ENCODE measurements at places on chromosomes 1 and 21.

GRCh38 chr1:9270290-9270883, 22.3 kb upstream of the SPSB1 start:
- DNase-seq = peak; percentile 53

DNA sequence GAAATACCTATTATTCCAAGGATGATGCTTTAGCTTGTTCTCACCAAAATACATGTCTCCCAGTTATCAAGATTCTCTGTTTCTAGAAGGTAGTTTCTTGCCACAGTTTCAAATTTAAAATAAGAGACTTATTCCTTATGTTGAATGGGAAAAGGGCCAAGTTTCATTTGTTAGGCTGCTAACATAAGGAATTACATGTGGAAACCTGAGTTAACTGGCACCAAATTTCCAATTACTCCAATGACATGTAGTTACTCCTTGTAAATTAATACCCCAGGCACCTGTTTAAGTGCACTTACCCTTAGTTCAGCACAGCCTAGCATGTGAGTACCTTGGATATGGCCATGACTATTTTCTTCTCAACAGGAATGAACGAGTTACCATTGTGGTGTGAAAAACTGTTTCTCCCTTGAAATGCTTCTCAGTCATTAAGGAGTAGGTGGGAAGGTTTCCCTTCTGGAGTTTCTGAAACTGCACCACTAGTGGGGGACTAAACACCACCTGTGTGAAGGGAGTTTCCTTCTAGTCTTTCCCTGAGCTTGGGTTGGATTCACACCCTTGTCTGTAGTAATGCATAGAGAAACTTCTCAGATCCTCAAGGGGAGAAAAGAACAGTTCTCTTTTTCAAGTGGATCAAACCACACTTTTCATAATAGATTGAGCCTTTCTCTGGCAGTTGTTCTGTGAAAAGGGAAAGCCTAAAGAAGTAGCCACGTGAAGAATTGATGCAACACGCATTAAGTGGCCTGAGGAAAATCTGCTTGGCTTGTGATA, 32.3 kb upstream of the LRRC8C start:
- no peak for DNase-seq

DNA sequence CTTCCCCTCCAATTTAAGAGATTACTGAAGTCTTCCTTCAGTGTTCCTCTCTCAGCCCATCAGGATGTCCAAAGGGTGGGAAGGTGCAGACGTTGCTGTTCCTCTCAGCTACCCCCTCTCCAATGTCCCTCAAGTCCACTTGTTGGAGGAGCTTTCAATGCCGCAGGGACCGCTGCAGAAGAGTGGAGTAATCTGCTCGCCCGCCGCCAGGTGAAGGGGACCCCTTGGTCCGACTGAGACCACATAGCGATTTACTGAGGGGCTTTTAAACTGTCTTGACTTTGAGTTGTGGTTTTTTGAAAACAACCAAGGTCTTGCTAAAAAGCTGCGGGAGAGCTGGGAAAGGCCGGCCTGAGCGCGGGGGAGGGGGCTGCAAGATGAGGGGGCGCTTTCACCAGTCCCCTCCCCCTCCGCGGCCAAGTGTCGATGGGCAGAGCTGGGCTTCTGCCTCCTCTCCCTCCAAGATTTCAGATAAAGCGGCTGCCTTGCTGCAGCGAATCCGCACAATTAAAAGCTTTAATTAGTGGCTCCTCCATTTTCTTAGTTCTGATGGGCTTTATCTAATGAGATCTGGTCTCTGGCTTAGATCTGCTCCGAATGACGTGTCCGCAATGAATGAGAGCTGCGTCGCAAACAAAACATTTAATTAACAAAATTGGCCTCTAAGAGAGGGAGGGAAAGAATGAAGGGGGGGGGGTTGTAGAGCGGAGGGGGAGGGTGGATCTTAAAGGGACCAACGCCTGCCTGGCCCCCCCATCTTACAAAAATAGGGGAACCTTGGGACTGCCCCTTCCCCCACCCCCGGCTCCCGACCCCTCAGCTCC, 5.9 kb downstream of the LMO4 start:
- peak; percentile 71 for DNase-seq

DNA sequence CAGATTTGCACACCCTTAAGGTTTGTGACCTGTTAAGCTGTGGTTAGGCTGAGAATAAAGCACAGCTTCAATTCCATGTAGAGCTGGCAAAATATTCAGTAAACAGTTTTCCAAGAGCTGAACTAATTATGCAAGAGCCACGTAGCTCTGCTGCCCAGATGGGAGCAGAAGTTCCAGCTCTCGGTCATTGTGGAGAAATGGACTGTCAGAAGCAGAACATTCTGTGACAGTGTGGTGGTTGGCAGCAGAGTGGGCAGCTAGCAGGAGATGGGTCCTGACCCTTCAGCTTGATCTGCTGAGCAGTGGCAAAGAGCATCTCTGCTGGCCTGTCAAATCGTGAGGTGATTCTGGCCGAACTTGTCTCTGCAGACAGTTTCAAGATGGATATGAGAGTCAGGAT, 23.2 kb downstream of the RHOU start:
- no peak for DNase-seq

- no peak for DNase-seq
Measured at GRCh38 chr1:40638097-40639036, 27.1 kb downstream of the RIMS3 start.

- no peak for DNase-seq
Measured at GRCh38 chr1:2433936-2434655, 21.7 kb upstream of the PEX10 start.

DNA sequence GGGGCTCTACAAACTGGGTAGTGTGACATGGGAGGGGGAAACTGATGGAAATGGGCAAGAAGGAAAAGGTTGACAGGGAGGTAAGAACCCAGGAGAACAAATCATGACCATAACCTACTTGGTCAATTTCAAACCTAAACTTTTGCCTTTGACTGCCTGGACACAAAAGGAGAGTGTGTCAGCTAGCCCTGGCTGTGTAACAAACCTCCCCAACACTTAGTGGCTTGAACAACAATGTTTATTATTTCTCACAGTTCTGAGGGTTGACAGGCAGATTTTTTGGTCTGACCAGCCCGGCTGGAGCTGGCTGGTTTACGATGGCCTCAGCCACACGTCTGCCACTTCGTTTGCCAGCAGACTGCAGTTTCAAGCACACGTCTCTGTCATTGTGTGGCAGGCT, 92.5 kb downstream of the WDR4 start:
- DNase-seq = no peak

DNA sequence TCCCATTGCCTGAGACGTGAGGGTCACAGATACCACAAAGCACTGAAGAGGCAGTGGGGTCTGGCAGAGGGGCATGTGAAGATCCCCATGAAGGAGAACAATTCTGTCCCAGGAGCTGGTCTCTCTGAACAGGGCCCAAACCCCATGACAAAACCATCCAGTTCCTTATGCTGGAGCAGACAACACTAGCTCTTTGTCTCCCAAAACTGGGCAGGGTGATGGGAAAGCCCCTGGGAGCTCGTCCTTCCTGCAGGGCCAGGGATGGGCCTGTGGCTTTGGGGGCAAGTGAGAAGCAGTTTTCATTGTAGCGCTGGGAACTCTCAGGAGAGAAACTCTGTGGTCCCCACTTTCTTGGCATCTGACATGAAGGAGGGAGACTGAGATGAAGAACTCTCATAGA, 8.8 kb downstream of the ETV3L start:
- no peak for DNase-seq

DNA sequence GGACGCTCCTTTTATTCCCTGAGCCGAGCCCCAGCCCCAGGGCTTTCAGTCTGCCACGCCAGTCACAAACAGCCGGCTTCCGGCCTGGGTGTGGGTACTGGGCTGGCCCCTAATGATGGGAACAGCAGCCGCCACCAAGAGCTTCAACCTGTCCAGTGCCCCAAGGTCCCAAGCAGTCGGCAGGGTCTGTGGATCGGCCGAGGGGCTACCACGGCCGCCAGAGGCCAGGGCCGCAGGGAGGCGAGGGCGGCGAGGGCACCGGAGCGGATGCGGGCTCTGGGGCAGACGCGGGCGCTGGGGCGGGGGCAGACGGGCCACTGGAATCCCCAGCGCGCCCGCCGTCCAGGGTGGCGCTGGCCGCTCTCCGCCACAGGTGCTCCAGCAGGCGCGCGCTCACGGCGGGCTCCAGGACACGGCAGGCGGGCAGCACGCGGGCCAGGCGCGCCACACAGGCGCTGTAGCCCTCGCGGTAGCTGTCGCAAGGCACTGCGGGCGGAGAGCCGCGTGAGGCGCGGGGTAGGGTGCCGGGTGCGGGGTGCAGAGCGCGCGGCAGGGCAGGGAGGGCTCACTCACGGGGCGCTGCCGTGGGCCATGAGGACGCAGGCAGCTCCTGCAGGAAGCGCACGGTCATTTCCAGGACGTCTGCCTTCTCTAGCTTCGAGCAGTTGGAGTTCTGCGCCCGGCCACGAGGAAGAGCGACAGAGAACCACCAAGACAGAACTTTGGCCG, 887 bp downstream of the HES2 start:
- no peak for DNase-seq

GRCh38 chr1:182405578-182405977, 5.1 kb upstream of the TEDDM1 start:
- no peak for DNase-seq

- DNase-seq = no peak
Measured at GRCh38 chr1:48002142-48002541, 5.0 kb upstream of the TRABD2B start.

DNA sequence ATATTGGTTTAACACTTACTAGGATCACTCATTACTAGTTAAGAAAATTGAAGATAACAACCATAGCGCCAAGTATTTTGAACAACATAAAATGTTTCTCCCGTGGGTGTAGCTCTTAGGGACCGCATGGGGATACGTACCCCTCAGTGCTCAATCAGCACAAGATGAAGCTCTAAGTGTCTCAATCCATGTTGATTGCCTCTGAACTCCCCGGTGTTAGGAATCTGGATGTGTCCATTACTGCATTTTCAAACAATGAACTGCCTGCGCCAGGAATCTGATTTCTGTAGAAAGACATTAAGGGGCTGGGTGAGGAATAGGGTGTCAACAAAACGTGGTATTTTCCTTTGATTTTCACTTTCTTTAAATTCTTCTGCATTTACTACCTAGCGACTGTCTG, 100.2 kb downstream of the LMO4 start:
- no peak for DNase-seq

GRCh38 chr1:204287466-204287891, 72.2 kb downstream of the PLEKHA6 start:
- DNase-seq = no peak

DNA sequence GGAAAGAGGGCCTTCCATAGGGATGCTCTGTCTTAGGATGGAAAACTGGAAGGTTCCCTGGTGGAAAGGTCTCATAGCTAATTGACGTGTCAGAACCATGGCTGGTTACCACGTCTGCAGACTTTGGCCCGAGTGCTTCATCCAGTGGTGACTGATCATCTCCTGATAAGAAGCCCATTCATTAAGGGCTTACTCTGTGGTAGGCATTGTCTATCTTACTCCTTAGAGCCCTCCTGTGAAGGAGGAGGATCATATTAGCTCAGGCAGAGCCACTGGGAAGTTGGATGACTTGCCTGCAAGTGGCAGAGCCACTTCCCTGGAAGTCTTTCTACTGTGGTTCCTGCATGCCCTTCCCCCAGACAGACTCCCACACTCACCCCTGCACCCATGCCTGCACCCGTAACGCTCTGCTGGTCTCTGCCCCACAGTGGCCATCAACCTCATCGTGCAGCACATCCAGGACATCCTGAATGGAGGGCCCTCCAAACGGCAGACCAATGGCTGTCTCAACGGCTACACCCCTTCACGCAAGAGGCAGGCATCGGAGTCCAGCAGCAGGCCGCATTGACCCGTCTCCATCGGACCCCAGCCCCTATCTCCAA, 79.9 kb downstream of the UCK2 start:
- DNase-seq = no peak

- DNase-seq = no peak
Measured at GRCh38 chr1:209527993-209528717, 55.4 kb upstream of the CAMK1G start.

GRCh38 chr1:1398677-1399186, 403 bp downstream of the CCNL2 start:
- no peak for DNase-seq

DNA sequence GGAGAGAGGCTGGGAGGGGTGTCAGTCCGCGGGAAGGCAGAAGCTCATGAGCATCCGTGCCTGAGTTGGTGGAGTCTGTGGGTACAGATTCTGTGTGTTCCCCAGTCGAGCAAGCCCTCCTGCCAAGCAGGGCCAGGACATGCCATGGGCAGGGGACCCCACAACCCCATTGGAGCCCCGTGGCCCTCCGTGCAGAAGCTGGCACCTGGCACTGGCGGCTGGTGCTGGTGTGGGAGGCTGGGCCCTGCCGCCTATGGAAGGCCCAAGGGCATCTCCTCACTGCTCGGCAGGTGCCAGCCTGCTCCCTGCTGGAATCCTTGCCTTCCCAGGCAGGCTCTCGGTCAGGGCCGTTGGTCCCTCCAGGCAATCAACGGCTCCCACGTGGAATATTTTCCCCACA, 73.7 kb downstream of the UBE2T start:
- DNase-seq = no peak

GRCh38 chr21:15130751-15131150, 66.0 kb upstream of the NRIP1 start:
- DNase-seq = no peak

- DNase-seq = peak; percentile 76
Measured at GRCh38 chr1:8962812-8963530, 17.3 kb downstream of the CA6 start.

DNA sequence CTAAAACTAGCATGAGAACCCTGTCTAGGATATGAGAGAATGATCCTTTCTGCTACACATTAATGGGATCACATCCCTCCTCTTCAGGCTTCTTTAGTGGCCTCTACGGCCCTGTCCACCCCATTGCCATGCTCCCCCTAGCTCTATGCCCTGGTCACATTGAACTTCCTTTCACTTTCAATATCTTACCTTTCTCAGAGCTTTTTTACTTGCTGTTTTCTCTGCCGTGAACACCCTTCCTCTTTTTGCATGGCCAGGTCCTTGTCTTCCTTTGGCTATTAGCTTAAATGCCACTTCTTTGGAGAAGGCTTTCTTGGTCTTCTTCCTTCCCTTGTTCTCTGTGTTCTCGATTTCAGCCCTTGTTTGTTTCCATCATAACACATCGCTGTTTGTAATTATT, 97.4 kb downstream of the GIPC2 start:
- no peak for DNase-seq

- peak; percentile 79 for DNase-seq
Measured at GRCh38 chr1:63674238-63674864, 81.1 kb downstream of the PGM1 start.

DNA sequence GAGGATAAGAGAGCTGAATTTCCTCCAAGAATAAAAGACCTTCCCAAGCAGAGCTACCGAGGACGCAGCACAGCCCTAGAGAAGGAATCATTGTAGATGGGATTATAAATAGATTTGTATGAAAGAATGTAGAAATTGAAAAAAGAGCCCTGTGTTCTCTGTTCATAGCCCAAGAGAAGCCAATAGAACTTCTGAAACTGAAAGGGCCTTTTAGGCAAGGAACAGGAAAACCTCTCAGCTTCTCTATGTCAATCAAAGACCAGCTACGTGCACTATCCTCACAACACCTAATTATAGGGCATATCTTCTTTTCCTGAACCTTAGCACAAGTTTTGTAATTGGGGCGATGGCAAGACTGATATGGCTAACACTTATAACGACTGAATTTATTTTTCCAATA, 192.4 kb upstream of the RNPC3 start:
- DNase-seq = no peak

- no peak for DNase-seq
Measured at GRCh38 chr1:207750631-207751305, 1.1 kb upstream of the CD46 start.
